ENCODE measurements at places on chromosomes 1 and 21. TPM values are rescaled to one million over a fixed set of nuclear protein-coding genes. Genes with fewer than 3 reads are reported as not detected.

The NT5C1A gene
- total RNA-seq: not detected

The CRTC2 gene
- 6.6 TPM for total RNA-seq

The ANKRD65 gene
- total RNA-seq: 0.10 TPM

The HSPB7 gene
- 0.35 TPM for total RNA-seq

The RAB3GAP2 gene
- total RNA-seq: 41.8 TPM

The MYBPH gene
- not detected for total RNA-seq

The BRDT gene
- not detected for total RNA-seq

The CLCNKB gene
- total RNA-seq: 0.60 TPM

The TSACC gene
- not detected for total RNA-seq

The INSRR gene
- not detected for total RNA-seq

The MYCL gene
- total RNA-seq: 0.70 TPM

The OR2T29 gene
- not detected for total RNA-seq

The ATP1A4 gene
- total RNA-seq: not detected

The KRTAP19-2 gene
- total RNA-seq: not detected

The DYRK3 gene
- total RNA-seq: 13.5 TPM

The IL10 gene
- not detected for total RNA-seq

The ELF3 gene
- total RNA-seq: 277 TPM

The RIMKLA gene
- 1.0 TPM for total RNA-seq

The ZZZ3 gene
- 88.9 TPM for total RNA-seq

The CELF3 gene
- total RNA-seq: not detected

The KRTAP19-1 gene
- total RNA-seq: not detected

The CHIA gene
- not detected for total RNA-seq

The FALEC gene
- not detected for total RNA-seq

The DIRAS3 gene
- 0.17 TPM for total RNA-seq

The FCAMR gene
- 3.6 TPM for total RNA-seq
